ENCODE measurements at places on chromosomes 1 and 21.

DNA sequence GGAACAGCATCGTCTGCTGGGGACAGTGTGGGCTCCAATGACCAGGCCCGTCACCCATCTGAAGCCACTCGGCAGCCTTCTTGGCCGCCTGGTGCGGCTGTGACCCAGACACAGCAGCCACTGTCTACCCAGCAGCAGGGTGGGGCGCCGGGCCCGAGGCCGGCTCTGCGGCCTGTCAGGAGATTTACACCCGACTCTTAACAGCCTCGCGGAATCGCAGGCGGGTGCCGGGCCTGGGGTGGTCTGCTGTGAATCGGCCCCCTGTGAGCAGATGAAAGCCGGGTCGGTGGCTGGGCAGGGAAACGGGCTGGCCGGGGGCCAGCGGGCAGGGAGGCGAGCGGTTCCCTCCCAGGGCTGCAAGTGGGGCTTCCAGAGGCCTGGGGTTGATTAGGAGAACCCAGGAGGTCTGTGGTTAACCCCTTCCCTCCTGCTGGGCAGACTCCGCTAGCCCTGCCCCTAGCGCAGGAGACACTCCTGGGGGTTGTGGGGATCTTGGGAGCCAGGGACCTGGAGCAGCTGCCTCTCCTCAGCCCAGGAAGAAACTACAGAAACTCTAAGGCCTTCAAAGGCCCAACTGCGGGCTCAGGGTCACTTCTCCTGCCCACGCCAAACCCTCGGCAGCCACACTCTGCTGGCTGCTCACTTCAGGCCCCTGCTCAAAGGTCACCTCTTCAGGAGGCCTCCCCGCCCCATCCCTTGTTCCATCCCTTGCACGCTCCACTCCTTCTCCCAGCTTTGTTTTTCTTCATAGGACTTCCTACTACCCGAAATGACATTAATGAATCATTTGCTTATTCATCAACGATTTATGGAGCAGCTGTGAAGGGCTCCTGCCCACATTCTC lies 15.6 kb downstream of the RUNX3 start:
- DNase-seq, result peak; percentile 8

GRCh38 chr1:69671363-69672010 lies 103.8 kb downstream of the LRRC7 start:
- DNase-seq, result no peak

DNA sequence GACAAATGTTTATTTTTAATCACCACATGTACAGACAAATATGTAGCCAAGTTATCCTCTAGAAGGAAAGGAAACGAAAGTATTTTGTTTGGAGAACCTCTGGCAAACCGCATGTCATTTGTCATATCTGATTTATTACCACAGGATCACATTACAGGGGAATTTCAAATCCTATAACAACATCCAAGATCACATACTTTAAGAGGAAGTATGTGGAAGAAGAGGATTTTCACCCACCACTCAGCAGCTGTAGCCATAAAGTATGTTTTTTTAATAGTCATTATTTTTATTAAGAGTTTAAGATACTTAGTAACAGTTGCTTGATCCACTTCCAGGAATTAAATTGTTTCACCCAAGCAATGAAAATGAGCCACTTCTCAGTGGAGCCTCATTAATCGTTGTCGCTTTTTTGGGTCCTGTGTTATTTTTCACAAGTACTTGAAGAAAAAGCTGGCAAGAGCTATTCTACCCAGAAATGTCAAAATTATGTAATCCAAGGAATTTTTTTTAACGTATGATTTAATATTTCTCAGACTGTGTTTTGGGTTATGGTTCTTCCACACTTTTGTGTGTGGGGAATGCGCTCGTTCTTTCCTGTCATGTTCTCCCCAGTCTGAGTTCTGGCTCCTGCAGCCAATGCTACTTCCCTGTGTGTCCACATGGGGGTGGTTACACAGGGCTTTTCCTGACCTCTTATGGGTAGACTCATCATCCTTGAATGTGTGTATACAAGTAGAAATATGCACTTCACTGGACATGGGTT lies 6.9 kb downstream of the SERTAD4 start:
- DNase-seq, result no peak

GRCh38 chr21:36723371-36723881 lies 24.5 kb downstream of the SIM2 start:
- DNase-seq, result no peak

- DNase-seq, result no peak
Observed at GRCh38 chr1:205528446-205528886, 24.0 kb downstream of the CDK18 start.

DNA sequence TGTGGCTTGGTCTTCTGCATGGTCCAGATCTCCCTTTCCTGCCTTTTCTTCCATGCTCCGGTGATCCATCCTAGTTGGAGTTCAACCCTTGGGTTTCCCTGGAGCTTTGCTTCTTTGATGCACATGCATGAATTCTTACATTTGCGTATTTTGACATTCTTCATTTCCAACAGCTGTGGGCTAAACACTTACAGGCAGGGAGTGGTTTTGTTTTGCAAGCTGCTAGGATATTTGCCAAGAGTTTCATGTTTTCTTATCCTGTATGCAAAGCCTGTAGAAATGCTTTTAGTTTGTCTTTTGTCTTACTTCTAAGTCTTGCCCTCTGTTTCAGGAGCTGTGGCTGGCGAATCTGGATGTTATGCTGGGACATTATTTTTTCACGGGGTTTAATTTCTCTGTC lies 90.3 kb upstream of the PAXBP1 start:
- DNase-seq, result no peak

DNA sequence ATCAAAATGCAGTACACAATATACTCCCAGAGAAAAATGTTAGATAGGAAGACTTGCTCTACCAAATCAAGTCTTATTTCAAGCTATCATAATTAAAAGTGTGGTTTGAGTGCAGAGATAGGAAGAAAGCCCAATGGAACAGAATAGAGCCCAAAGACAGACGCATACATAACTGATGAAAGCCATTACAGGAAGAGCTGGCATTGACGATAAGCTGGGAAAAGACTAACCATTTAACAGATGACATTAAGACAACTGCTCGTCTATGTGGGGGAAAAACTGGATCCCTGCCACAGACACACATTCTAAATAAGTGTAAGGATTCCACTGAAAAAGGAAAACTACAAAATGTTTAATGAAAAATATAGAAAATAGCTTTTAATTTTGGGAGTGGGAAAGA lies 85.5 kb downstream of the NGF start:
- no peak for DNase-seq

GRCh38 chr1:224302947-224303346 lies 27.0 kb downstream of the NVL start:
- no peak for DNase-seq

- no peak for DNase-seq
Observed at GRCh38 chr1:154714638-154715037, 106.7 kb upstream of the ADAR start.

DNA sequence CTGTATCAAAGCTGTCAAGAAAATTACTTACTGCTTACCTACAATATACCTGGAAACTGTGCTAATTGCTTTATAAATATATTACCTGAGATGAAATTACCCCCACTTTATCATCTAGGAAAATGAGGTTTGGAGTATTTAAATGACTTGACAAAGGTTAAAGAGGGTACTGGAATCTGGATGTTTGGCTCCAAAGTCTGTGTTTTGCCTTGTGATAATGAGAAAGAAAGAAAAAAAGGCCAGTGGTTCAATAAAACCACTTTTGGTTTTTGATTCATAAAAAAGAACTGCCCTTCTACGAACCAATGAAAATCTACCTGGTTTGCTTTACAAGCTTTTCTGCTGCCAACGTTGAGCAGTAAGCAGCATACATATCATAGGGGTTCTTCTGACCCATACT lies 61.3 kb upstream of the MUTYH start:
- no peak for DNase-seq

DNA sequence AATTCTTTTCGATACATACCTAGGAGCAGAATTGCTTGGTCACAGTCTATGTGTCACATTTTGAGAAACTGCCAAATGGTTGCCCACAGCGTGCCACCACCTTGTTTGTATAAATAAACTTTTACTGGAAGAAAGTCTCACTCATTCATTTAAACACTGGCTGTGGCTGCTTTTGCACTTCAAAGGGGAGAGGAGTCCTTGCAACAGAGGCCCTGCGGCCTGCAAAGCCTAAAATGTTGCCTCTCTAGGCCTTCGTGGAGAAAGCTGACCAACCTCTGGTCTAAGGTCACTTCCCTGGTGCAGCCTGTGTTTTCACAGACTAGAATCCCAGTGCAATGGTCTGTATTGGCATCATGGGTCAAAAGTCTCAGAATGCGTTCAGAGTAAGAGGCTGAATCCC lies 8.3 kb downstream of the RIPK4 start:
- DNase-seq, result no peak

Measured in hypothalamus (tissue), 51 donors.